ENCODE measurements at places on chromosomes 6 and 20.
A peak's percentile ranks its signal among the peaks of the same experiment; 100 is the strongest.

DNA sequence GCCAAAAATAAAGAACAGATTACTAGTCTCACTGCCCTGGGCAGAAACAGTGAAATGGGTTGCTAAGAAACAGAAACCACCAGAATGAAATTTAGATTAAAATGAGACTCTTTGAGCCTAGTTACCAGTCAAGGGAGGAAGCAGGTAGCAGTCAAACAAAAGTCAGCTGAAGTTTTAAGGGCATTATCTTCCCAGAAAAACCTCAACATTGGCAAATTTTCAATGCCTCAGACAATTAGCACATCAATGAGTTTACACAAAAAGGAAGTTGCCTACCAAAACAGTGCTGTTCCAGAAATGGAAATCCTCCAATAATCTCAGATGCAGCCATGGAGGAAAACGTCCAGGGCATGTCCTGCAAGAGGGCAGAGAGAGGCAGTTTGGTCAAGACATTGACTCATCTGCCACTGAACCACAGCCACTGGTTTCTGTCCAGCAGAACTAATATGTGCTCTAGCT lies 399.7 kb upstream of the ADGRB3 start:
- no peak for DNase-seq

DNA sequence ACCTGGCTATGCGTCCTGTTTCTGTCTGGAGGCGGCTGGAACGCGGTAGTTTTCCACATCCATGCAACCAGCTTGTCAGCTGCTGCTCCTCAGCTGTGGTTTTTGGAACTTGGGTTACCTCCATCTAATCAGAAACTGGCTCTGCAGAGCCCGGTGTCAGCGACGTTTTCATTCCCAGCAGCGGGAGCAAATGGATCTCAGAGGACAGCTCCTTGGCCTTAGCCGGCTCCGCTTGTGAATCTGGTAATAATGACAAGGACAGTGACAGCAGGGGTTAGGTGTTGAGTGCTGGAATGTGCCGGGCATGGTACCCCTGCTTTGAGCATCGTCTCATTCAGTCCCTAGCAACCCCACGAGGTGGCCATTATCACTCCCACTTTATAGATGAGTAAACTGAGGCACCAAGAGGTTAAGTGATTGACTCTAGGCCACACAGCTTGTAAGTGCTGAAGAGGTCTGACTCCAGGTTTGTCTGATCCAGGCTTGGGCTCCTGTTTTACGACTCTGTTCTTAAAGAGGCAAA lies 1.3 kb downstream of the SLCO4A1 start:
- DNase-seq = no peak

DNA sequence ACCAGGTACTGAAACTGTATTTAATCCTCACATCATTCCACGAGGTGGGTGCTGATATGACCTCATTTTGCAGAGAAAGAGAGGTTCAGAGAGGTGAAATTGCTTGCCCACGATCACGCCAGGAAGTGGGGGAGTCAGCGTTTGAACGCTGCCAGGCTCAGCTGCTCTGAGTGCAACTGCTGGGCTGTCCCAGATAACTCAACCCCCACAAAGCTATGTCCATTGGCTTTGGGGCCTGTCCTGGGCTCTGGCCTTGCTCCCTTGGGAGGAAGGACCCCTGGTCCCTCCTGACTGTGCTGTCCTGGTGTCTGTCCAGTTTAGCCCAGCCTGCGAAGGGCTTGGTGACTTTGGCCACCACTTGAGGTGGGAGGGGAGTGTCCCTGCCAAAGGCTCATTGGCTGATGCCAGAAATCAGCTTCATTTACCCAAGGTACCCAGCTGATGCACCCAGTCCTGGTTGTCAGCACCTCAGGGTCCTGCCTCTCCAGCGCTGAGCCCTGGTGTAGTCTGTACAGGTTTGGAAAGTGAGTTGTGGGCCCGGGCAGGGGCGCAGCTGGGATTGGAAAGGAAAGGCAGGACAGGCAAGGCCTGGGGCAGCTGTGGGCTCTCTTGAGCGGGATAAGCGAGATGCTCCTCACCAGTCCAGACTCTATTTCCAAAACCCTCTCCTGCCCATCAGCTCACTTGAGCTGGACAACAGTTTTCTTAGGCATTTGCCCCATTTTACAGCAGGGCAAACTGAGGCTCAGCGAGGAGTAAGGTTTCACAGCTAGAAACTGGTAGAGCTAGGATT lies 38.5 kb downstream of the SUN5 start:
- no peak for DNase-seq

DNA sequence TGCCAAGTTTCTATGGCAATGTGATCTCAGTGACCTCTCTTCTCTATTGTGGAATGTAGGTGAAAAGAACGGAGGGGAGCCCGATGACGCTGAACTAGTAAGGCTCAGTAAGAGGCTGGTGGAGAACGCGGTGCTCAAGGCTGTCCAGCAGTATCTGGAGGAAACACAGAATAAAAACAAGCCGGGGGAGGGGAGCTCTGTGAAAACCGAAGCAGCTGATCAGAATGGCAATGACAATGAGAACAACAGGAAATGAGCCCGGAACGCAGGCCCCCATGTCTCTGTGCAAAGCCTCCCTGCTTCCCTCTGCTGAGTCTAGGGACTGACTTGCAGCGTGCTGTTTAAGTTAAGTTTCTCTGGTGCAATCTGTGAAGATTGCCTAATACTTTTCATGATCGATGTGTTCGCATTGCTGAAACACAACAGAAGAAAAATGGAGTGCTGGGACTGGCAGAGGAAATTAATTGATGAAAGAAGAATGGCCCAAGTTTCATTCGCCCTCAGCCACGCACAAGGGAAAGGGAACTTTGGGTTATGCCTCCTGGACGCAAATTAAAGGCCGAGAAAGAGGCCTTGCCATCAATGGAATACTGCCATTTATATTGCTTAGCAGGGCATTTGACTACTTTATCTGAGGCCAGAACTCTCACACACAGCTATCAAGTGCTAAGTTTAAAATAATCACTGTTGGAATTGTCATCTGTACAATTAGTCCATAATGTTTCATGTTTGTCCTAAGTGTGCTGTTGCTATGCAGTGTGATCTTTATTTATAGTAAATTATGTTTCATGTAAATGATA lies 146.4 kb downstream of the AKAP7 start:
- DNase-seq = peak; percentile 60

GRCh38 chr6:122289762-122290539 lies 109.5 kb upstream of the HSF2 start:
- DNase-seq = peak; percentile 4

GRCh38 chr20:43728686-43729255 lies 2.0 kb upstream of the GTSF1L start:
- DNase-seq = no peak

DNA sequence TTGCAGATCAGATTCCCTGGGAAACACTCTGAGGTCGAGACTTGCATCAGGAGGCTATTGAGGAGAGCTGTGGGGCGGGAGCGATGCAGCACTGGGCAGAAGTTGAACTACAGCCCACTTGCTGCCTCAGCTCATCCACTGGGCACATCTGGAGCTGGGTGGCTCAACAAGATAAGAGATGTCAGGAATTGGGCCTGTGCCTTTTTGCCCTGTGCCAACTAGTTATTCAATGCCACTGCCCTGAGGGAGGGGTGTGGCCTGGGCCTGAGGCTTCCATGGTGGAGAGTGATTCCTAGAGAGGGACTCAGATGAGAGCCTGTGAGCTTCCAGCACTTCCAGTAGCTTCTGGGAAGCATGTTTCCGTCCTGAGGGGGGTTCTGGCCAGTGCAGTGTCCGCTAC lies 32.7 kb downstream of the BRPF3 start:
- no peak for DNase-seq

DNA sequence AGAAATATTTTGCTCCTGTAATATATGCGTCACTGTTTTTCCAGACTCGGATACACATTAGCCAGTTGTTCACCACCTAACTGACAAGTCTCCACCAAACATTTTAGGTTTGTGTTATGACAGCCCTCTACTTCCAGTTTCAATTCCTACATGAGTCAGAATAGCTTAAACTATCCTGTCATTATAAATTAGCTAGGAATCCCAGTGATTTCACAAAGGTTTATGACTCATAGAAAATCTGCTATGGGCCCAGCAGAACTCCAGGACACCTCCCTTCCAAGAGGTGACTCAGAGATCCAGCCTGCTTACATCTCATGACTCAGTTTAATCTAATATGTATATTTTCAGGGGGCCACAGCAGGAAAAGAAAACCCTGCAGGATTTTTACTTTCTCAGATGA lies 17.4 kb upstream of the PLCB4 start:
- no peak for DNase-seq

GRCh38 chr6:142697922-142698321 lies 247.1 kb downstream of the HIVEP2 start:
- DNase-seq = no peak
